ENCODE measurements at places on chromosomes 6 and 20.

GRCh38 chr6:39309942-39310531 lies 4.2 kb downstream of the KCNK17 start:
- DNase-seq, result no peak

- DNase-seq, result no peak
Observed at GRCh38 chr6:157364705-157365104, 16.3 kb upstream of the ZDHHC14 start.

GRCh38 chr6:79813854-79814709 lies 133.3 kb downstream of the ELOVL4 start:
- no peak for DNase-seq

- DNase-seq, result peak; percentile 84
Observed at GRCh38 chr20:45946149-45946970, 11.9 kb downstream of the PCIF1 start.

- DNase-seq, result no peak
Observed at GRCh38 chr6:157133856-157134255, 189.5 kb downstream of the TMEM242 start.

- no peak for DNase-seq
Observed at GRCh38 chr6:107033126-107033525, 5.1 kb downstream of the MTRES1 start.

- no peak for DNase-seq
Observed at GRCh38 chr6:3956054-3956453, 106.9 kb downstream of the FAM50B start.

DNA sequence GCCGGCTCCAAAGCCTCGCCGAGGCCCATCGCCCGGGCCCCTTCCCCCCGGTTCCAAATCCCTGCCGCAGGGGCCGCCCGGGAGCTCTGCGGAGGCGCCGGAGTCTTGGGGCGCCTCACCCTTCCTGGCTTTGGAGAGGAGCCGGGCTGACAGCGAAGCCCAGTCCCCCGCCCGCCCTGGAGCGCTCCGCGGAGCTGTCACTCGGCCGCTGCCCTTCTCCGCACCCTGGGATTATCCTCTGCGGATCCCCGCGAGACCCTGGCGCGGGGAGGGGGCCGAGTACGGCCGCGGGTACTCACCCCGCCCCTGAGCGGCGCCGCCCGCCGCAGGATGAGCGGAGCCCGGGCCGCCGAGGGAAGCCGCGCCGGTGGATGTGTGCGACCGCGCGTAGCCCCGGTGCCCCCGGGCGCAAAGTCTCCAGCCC lies 343 bp downstream of the SNAP91 start:
- no peak for DNase-seq

DNA sequence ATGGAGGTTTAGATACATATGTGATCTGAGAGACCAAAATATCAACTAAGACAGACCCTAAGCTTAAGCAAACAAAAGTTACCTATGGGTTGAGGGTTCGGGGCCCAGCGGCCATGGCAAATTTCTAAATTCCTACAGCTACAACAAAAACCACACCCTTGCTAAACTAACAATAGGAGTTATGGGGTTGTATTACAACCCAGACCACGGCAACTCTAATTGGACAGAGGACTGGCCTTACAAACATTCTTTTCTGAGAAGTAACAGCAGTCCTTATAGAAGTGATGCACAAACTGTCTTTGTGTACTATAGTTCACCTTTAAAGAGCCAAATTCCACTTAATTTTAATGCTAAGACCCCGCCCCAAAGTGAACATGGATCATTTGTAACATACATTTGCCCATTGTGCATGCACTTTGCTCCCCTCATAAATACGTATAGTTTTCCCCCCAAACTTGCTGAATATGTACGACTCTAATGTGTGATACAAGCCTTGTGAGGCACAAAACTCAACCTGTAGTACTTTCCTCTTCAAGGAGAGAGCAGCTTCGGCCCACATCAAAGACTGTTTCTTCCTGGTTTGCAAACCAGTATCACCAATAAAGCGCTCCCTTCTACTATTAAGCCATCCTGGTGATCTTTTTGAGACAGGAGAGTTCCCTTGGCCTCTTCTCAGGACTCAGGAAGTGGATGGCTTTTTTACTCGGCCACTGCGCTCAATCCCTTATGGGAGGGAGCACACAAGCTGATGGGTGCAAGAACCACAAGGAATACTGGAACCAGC lies 25.6 kb upstream of the MBOAT1 start:
- DNase-seq, result no peak

- peak; percentile 92 for DNase-seq
Observed at GRCh38 chr20:32277361-32278198, at the start of gene KIF3B. Gene KIF3B (plus strand): TSS chr20:32277651. CDS start chr20:32309778, 32,127 bp downstream.

- no peak for DNase-seq
Observed at GRCh38 chr6:35044145-35044745, 96.9 kb downstream of the TCP11 start.

DNA sequence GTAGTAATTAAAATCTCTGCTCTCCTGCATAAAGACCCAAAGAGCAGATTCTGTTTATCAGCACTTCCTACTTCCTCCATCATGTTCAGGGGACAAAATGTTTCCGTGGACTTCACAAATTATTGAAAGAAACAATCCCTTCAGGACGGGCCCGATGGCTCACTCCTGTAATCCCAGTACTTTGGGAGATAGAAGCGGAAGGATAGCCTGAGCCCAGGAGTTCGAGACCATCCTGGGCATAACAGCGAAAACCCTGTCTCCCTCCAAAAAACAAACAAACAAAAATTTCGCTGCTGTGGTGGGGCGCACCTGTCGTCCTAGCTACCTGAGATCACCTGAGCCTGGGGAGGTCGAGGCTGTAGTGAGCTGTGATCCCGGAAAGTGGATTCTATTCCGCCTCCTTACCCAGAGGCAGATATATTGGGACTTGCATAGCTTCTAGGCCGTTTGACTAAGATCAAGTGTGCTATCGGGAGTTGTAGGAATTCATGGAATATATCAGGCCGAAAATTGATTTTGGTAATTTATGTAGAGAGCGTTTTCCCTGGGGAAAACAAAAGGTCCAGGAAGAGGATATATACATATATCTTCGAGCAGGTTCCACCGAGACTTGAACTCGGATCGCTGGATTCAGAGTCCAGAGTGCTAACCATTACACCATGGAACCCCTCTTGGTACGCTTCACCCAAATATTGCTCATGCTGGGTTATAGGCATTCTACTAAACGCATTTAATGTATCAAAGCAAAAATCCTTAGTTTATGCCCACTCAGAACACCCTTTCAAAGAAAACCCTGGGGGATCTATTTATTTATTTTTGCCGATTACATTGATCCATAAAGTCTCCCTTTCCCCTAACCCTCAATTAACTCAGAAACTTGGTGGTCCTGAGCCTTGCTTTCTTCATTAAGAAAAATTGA lies 74.5 kb upstream of the ZNF184 start:
- DNase-seq, result no peak

DNA sequence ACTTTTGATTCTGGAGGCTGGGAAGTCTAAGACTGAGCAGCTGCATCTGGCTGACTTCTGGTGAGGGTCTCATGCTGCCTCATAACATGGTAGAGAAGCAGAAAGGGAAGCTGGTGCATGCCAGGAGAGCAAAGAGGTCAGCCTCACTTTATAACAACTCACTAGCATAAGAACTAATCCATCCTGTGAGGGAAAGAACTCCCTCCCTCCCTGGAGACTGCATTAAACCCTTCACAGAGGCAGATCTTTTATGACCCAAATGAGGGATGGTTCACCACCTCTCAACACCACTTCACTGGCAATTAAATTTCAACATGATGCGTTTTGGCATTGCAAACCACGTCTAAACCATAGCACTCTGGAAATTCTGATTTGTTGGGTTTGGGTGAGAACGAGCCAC lies 33.9 kb downstream of the STXBP5 start:
- DNase-seq, result no peak

- DNase-seq, result no peak
Observed at GRCh38 chr6:157505912-157506491, 125.0 kb downstream of the ZDHHC14 start.

DNA sequence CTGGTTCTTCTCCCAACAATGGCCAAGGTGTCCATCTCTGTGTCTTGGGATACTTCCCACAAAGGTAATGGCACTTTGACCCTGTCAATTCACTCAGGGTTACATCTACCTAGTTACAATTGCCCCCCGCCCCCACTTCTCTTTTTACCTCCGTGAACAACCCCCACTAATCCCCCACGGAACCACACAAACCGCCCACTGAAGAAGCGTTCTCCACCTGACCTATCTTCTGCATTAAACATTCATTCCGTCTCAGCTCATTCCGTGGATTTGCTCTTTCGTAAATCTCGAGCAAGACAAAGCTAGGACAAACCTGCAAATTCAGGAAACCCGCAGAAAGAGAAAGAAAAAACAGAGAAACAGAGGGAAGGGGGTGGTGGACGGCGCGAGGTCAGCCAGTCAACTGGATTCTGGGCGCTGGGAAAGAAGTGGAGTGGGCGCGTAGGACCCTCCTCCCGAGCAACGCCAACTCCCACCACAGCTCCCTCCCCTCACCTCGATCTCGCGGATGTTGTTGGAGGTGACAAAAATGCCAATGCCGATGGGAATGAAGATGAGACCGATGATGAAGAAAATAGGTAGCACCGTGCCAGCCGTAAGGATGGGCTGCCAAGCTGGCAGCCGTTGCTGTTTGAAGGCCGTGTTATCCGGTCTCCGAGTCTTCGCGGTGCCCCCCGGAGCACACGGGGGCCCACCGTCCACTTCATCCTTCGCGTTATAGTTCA lies 523 bp downstream of the TMEM30A start:
- no peak for DNase-seq

DNA sequence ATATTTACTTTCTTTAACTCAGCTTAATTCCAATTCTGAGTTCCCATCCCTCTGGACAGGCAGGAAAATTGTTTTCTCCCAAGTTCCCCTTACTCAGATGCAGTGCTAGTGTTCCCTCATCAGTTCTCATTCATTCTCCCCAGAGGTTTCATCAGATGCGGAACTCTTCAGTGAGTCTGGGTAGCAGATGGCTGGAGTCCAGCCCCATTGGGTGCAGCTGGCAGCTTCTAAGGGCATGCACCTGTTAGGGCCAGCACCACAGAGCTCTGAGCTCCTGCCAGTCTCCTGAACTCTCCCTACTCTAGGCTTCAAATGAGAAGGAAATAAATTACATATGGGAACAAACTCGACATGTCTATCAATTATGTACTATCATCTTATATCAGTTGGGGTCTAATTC lies 76.6 kb downstream of the SOD2 start:
- no peak for DNase-seq

DNA sequence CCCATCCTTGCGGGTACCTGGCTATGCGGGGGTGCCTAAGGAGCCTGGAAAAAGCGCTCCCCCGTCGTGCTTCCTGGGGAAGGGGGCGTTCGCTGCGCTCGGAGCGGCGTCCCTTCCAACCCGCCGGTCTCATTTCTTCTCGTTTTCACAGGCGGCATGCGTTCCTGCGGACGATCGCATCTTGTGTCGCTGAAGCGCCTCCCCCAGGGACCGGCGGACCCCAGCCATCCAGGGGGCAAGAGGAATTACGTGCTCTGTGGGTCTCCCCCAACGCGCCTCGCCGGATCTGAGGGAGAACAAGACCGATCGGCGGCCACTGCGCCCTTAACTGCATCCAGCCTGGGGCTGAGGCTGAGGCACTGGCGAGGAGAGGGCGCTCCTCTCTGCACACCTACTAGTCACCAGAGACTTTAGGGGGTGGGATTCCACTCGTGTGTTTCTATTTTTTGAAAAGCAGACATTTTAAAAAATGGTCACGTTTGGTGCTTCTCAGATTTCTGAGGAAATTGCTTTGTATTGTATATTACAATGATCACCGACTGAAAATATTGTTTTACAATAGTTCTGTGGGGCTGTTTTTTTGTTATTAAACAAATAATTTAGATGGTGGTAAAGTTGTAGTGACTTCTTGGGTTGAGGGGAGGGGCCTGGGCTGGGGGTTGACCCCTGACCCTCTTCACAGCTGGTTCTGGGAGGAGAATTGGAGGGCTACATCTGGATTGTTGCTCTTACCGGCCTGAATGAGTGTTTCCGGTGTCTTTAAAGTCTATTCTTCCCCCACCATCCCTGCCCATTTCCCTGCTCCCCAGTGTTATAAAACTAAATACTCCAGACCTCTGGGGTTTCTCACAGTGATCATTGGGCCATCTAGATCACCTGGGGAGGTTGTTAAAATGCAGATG lies 1.1 kb downstream of the ID1 start:
- no peak for DNase-seq

DNA sequence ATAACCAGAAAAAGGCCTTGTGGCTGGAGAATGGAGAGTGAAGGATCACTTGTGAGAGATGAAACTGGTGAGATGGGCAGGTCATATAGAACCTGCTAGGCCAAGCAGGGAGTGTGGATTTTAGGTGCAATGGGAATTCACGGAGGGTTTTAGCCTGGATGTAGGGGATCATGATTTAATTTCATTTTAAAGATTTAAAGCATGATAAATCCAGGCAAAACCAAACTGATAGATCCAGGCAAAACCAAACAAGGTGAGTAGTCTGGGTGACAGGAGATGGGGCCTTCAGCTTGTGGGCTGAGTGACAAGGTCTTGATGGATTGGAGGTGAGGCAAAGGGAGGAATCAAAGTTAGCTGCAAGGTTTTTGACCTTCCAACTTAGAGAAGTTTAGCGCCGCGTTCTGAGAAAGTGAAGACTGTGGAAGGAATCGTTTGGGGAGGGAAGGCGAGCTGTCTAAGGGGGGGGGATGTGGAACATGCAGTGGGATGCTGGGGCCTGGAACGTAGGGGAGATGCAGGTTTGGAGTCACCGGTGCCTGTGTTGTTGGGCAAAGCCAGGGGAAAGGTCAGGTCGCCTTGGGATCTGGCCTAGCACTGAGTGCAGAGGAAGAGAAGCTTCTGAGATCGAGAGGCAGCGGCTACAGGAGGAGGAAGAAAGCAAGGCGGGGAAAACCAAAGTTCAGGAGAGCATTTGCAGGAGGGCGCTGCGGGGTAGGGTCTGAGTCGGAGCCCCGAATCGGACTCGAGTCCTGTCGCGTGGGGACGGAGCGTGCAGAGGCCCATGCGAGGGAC lies 1.3 kb upstream of the PLCG1 start:
- peak; percentile 13 for DNase-seq

GRCh38 chr6:84249724-84250123 lies 22.3 kb upstream of the CEP162 start:
- DNase-seq, result no peak

- DNase-seq, result no peak
Observed at GRCh38 chr20:14422892-14423291, 85.5 kb upstream of the FLRT3 start.

DNA sequence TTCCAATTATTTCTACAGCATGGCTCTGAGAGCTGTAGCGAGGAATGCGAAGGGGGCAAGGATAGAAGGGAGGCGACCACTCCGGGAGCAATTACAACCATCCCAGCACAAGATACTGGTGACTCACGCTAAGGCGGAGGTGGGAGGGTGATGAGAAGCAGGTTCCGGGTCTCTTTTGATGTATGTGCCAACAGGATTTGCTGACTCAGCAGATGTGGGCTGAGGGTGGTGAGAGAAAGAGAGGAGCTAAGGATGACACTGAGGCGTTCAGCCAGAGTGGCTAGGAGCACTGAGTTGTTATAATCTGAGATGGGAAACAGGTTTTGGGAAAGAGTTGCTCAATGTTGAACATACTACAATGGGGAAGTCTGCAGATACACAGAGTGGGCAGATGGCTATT lies 9.3 kb upstream of the TXNDC5 start:
- no peak for DNase-seq

DNA sequence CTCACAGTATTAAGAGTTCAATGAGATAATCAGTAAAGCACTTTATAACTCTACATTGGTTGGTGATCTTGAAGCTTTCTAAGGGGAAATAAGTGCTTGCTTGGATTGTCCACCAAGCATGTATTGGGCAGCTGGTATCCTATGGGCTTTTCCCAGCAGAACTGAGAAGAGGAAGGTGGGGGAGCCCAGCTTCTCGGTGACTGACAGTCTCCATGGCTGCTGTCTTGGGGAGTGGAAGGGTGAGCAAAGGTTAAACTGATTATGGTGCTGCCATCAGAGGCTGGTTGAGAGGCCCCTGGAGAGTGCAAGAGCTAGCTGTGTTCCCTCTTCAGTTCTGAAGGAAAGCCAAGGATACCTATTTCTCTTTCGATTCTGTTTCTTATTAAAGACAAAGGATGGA lies 35.5 kb upstream of the ADTRP start:
- DNase-seq, result no peak
